ENCODE measurements at places on chromosomes 3 and 15.

GRCh38 chr3:37611771-37612170 is 249.9 kb upstream of the CTDSPL start:
- DNase-seq = no peak

GRCh38 chr15:56973463-56973862 is 55.0 kb downstream of the TCF12 start:
- DNase-seq = no peak

GRCh38 chr15:69318033-69318432 is 19.3 kb downstream of the PAQR5 start:
- DNase-seq = no peak

DNA sequence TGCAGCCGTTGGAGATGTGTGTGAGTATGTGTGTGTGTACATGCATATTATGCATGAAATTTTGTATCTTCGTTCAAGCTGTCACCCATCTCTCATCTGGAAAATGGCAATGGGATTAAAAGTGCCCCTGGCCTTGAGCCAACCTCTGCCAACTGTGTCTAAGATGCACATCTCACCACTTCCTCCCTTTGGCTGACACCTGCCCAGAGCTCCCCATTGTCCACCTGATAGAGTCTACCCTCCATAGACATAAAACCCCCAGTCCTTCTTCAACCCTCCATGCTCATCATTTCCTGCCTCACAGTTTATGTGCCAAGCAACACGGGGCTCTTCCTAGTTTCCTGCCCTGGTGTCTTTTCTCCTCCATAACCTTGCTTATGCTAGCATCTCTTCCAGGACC is 187.5 kb upstream of the HES1 start:
- no peak for DNase-seq

- DNase-seq = no peak
Measured at GRCh38 chr15:76200641-76201105, 110.6 kb downstream of the ETFA start.

DNA sequence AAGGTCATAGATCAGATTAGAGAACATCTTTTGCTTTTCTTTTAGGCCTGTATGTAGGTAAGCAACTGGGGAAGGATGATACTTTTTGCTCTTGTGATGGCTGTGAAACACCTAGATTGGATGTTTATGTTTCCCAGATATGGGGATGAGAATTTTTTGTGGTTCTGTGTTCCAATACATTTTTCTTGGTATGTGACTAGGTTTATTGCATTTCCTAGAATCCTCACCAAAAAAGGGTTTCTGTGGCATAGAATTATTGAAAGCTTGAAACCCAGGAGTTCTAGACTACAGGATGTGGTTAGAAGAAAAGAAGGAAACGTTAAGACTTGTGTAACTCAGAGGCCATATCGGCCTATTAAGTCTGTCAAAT is 25.8 kb downstream of the OXNAD1 start:
- no peak for DNase-seq

DNA sequence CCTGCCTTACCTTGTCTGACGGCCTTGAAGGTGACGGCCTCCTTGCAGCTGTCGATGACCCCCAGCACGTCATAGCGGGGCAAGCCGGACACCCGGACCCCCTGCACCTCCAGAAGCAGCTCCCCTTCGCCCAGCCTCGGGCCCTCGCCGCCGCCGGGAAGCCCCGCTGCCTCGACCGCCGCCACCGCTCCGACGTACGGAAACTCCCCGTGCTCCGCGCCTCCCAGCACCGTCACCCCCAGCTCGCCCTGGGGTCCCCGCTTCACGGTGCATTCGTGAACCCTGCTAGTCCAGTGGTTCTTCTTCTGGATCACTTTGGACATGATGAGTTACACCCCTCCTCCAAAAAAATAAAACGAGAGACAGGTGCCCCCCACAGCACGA is 740 bp downstream of the MAGI1 start:
- DNase-seq = no peak

DNA sequence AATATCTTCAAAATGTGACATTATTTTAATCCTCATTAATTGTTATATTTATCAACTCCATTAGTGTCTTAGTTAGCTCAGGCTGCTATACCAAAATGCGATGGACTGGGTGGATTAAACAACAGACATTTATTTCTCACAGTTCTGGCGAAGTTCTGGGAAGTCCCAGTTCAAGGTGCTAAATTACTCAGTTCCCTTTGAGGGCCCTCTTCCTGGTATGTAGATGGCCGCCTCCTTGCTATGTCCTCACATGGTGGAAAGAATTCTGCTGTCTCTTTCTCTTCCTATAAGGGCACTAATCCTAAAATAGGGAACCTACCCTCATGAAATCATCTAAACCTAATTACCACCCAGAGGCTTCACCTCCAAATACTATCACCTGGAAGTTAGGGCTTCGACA is 38.8 kb upstream of the DUT start:
- no peak for DNase-seq

DNA sequence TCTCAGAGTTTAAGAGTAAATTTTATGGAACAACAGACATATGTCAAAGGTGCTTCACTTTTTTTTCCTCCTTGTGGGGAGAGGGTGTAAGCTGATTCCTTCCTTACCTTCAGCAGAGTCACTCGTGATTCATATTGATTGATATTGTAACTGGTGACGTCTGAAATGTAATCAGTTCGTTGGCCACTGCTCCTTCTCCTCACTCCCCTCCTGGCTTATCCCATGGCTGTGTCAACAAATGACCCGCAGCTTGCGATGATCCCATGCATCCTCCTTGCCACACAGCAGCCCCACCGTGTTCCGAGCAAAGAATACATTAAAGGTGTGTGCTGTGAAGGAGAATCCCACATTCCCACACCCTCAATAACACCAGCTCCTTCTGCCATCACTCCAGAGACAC is 7.3 kb downstream of the MGLL start:
- DNase-seq = no peak

GRCh38 chr3:101513419-101513986 is 491 bp upstream of the SENP7 start:
- DNase-seq = no peak

GRCh38 chr3:52532838-52533622 is 627 bp downstream of the NT5DC2 start:
- DNase-seq = no peak

DNA sequence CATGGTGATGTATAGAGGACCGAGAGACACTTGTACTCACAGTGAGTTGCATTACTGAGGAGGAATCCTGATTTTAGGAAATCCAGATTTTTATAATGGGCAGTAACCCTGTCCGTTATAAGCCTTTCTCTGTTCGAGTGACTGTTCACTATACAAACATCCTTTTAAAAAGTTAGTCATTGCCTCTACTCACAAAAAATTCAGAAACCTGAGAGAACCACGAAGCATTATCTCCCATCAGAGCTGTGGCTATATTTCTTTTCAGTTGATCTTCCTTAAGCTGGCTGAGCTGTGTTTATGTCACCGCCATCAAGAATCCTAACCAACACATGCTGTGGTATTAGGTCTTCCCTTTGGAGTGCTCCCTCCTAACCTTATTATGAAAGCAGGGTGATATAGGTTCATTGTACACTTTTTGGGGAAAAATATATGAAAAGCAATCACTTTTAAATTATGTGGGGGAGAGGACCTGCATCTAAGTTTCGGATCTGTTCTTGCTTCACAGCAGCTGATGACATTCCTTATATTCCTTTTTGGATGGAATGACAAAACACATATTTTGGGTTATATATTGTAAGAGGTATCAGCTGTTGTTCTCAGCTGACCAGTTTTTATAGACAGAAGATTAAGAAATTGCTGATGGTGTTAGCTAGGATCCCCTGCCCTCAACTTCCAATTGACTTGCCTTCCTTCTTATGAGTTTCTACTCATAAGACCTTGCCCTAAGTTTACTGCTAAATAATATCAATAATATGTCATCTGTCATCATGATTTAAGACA is 465.9 kb upstream of the RASGRP1 start:
- no peak for DNase-seq

- no peak for DNase-seq
Measured at GRCh38 chr3:134839990-134840389, 44.9 kb downstream of the EPHB1 start.

- no peak for DNase-seq
Measured at GRCh38 chr3:150409125-150409511, 1.0 kb downstream of the TSC22D2 start.

DNA sequence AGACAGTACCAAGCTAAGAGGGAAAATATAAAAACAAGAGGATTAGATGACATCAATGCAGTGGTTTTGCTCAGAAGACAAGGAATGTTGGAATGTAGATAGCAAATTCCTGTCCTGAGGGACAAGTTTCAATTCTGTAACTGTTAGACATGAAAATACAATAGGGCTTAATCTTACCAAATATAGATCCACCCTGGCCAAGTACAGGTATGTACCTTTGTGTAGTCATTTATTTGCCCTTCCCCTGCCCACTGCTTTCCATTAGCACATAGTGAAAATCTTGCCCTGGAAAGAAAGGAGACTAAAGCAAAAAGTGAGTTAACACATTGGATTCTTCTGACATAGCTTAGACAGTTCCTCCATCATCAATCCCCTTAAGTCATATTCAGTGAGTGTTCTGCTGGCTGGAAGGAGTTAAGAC is 389.0 kb upstream of the THBS1 start:
- peak; percentile 20 for DNase-seq

DNA sequence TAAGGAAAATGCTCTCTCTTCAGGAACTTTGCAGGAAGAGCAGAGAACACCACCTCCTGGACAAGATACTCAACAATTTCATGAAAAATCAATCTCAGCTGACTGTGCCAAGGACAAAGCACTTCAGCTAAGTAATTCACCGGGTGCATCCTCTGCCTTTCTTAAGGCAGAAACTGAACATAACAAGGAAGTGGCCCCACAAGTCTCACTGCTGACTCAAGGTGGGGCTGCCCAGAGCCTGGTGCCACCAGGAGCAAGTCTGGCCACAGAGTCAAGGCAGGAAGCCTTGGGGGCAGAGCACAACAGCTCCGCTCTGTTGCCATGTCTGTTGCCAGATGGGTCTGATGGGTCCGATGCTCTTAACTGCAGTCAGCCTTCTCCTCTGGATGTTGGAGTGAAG is 200.5 kb downstream of the AKAP13 start:
- peak; percentile 36 for DNase-seq

GRCh38 chr3:7112523-7113056 is 251.7 kb downstream of the GRM7 start:
- DNase-seq = no peak

- no peak for DNase-seq
Measured at GRCh38 chr15:75225951-75226732, 24.5 kb downstream of the C15orf39 start.

DNA sequence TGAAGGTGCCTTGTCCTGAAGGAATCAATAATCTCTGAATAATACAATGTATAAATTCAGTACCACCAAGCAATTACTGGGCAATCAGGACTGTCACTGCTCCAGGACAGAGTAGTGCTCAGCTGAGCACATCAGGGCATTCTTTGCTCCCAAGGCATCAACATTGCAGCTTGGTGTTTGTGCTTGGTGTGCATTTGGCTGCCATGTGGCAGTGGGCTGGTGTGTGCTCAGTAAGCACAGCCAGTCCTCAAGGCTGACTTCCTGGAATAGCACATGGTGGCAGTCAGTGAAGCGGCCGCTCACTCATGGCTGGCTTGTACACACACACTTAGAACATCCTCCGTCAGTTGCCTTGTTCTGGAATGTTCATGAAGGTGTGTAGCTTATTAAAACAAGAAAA is 217.0 kb downstream of the EPHB1 start:
- DNase-seq = no peak

GRCh38 chr15:31433091-31433490 is 106.5 kb downstream of the KLF13 start:
- DNase-seq = no peak

GRCh38 chr15:25091421-25092158 is 136.8 kb downstream of the SNRPN start:
- DNase-seq = no peak

GRCh38 chr3:121153851-121154250 is 245.8 kb downstream of the STXBP5L start:
- DNase-seq = no peak

- DNase-seq = no peak
Measured at GRCh38 chr3:183653209-183654064, 18.0 kb downstream of the KLHL24 start.

GRCh38 chr15:44394062-44394461 is 33.4 kb upstream of the CTDSPL2 start:
- DNase-seq = peak; percentile 91

DNA sequence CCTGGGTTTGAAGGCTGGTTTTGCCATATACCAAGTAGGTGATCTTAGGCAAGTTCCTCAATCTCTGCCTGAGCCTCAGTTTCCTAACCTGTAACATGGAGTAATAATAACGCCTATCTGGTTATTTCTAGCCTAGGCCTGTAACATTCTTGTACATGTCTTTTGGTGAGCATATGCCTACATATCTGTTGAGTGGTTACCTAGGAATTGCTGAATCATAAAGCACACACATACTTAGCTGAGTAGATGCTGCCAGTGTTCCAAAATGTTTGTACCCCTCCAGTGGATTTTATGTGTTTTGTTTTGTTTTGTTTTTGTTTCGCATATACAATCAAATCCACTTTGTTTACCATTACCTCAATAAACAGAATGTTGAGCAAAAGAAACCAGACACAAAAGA is 17.4 kb upstream of the MFGE8 start:
- DNase-seq = no peak

DNA sequence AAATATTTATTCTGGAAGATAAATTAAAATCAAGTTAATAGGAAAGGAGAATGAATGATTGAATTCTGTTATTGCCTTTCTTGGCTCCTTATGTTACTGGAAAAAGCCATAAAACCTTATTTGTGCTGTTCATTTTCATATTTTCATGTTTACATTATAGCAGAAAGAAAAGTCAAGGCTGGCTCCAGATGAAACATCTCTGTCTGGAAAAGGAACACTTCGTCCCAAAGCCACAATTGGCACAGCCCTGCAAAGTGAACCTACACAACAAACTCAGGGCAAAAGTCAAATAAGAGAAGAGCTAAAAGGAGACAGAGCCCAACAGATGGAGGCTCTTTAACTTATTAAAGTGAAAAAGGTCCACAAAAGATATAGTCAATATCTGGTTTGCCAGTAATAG is 73.4 kb downstream of the GTPBP8 start:
- no peak for DNase-seq

DNA sequence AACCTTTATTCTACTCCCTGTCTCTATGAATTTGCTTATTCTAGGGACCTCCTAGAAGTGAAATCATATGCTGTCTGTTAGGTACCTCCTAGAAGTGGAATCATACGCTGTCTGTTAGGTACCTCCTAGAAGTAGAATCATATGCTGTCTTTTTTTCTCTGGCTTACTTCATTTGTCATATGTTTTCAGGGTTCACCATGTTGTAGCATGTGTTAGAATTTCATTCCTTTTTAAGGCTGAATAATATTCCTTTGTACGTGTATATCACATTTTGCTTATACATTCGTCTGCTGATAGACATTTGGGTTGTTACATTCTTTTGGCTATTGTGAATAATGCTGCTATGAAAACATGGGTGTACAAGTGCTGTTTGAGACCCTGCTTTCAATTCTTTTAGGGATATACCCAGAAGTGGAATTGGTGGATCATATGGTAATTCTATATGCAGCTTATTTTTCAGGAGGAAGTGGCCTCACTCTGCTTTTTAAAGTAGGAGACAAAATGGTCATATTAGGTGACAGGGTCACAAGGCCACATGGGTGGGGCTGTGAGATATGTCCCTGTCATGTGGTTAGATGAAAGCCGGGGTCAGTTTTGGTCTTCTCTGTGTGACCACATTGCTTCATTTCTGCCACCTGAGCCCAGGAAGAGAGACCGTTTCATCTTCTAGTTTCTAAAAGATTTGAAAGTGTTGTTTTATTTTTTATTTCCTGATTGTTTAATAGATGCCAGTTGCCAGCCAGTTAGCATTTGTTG is 76.7 kb downstream of the FLNB start:
- DNase-seq = no peak

- DNase-seq = no peak
Measured at GRCh38 chr3:46632792-46633191, 20.5 kb downstream of the FAM240A start.
